IPS-NIHi11 (cell line): ENCODE measurements at places on chromosomes 1 and 21.
A peak's percentile ranks its signal among the peaks of the same experiment; 100 is the strongest.

DNA sequence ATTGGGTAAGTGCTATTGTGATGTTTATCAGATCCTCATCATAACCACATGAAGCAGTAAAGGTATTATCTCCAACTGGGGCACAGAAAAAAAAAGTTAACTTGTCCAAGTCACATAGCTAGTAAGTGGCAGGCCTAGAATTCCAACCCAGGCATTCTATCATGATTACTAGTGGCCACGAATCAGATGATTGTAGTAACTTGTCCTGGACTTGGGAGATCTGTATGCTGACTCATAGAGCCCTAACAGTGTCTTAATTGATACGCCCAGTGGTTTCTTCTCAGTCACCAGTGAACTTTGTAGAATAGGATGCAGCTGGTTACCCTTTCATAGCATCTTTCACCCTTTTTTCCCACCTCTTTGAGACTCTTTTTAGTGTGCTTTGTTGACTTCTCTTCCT, 91.1 kb upstream of the UBE2U start:
- no peak for DNase-seq

GRCh38 chr1:109980324-109981003, 4.1 kb upstream of the AHCYL1 start:
- DNase-seq = peak; percentile 57

DNA sequence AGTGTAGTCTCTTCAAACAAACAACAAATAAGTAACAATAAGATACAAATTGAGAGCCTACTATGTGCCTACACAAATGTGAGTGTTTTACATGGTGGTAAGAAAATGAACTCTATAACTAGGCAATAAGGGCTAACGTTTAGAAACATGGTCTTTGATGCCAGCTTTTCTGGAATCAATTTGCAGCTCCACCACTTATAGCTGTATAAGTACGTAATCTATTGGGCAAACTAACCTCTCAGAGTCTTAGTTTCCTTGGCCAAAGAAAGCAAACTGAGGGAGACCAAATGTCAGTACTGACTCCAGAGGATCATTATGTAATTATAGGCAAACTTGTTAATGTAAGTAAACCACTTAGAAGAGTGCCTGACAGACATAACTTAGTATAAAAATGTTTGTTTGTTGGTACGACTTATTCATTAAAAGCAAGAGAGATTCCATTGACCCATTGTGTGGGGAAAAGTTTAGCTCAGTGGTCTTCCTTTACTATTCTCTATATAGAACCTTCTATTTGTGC, 59.7 kb downstream of the LBR start:
- no peak for DNase-seq

- no peak for DNase-seq
Observed at GRCh38 chr1:70041317-70042045, 163.9 kb downstream of the LRRC40 start.

DNA sequence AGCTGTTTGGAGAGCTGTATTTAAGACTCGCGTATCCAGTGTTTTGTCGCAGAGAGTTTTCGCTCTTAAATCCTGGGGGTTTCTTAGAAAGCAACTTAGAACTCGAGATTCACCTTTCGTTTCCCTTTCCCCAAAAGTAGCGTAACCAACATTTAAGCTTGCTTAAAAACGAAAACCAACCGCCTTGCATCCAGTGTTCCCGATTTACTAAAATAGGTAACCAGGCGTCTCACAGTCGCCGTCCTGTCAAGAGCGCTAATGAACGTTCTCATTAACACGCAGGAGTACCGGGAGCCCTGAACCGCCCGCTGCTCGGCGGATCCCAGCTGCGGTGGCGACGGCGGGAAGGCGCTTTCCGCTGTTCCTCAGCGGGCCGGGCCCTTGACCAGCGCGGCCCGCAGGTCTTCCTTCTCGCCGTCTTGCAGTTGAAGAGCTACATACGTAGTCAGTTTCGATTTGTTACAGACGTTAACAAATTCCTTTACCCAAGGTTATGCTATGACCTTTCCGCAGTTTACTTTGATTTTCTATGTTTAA, 1.9 kb downstream of the OLIG1 start:
- peak; percentile 32 for DNase-seq

DNA sequence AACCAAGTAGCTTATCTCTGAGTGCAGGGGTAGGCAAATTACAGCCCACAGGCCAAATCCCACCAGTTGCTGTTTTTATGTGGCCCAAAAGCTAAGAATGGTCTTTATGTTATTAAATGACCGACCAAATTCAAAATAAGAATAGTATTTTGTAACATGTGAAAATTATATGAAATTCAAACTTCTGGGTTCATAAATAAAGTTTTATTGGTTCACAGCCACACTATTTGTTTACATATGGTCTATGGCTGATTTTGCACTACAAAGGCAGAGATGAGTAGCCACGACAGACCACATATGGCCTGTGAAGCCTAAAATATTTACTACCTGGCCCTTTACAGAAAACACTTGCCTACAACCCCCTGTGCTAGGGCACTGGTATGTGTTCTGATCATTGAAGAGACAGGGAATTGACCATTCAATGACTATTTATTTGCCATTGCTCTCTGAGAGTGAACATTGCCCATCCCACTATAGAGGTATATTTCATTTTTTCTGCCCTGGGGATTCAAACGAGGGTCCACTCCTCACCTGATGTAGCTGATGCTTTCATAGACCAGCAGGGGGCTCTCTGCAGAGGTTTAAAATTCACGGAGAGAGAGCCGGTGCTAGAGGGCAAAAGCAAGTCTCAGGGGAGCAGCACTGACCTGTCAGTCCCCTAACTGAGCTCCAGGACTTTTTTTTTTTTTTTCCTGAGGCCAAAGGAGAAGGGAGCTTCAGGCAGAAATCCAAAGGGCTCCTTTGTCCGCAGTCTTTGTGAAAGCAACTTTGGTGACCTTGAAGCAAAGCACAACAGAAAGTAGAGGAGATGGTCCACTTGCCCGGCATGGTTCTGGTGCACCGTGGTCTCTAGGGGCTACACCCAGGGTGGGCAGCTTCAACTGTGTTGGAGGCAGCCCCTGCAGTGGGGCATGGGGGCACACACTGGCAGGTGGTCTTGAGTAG, 7.3 kb upstream of the GNL2 start:
- DNase-seq = peak; percentile 82

GRCh38 chr1:154768456-154769125, 101.5 kb downstream of the KCNN3 start:
- DNase-seq = no peak

DNA sequence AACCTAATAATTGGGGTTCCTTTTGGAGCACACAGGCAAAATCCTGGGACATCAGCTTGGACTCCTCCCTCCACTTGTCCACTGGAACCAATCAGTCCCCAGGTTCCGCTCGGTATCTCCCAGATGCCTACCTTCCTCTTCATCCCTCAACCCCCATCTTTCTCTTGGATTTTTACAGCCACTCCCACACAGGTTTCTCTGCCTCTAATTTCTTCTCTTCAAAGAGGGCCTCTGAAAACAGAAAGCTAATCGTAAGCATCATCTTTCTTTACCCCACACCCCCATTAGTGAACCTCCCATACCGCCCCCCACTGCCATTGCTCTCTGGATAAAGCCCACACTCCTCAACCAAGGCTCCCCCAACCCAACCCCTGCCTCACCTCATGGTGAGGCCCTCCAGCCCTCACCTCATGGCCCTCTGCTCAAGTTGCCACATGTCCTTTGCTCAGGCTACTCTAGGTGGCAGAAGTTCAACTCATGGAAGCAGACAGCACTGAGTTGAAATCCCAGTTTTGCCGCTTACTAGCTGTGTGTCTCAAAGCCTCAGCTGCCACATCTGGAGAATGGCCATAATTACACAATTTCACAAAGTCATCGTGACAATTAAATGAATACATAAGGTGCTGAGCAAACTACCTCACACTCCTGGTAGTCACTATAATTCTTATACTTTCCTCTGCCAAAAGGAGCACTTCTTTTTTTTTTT, 18.1 kb upstream of the WASF2 start:
- peak; percentile 57 for DNase-seq

DNA sequence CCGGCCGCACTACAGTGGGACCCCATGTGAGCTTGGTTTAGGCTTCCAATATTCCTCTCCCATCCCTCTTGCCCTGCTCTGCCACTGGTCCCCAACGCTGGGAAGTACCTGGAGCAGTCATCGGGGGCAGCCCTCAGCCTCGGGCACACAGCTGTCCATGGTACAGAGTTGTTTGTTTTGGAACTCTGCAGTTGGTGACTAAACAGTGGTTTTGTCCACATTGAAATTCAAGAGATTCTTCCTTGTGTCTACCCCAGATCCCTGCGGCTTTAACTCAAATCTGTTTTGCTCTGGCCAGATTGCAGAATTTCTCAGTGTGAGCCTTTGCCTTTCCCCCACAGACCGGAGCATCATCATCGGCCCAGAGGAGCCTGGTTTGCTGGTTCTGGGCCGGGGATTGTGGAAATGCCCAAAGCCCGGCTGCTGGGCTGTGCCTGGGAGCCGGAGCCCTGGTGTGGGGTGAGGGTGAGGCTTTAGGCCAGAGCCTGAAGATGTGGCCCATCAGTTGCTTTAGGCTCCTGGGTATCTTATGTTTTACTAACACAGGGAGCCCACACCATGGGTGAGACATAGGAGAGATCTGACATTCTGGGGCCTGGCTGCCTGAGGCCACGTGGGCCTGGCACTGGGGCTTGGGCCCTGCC, 93.2 kb downstream of the ARHGEF10L start:
- DNase-seq = no peak

- DNase-seq = no peak
Observed at GRCh38 chr1:82317671-82318070, 516.9 kb downstream of the ADGRL2 start.

- peak; percentile 26 for DNase-seq
Observed at GRCh38 chr1:43366601-43367025, 1.2 kb downstream of the ELOVL1 start.

DNA sequence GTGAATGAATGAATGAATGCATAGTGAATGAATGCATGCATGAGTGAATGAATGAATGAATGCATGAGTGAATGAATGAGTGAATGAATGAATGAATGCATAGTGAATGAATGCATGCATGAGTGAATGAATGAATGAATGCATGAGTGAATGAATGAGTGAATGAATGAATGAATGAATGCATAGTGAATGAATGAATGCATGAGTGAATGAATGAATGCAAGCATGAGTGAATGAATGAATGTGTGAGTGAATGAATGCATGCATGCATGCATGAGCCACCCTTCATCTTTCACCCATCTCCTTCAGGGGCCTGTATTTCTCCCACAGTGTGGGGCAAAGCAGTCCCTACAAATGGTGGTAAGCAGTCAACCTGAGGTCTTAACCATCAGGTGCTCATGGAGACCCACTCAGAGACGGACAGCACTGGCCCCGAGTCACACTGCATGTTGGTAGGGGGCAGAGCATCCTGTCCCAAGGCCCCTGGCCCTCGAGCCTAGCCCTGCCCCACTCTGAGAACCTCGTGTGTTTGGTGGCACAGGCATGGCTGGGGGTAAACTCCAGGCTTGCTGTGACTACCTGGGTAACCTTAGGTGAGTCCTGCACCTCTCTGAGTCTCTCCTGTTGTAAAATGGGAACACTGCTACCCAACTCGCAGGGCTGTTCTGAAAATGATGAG, 28.0 kb upstream of the PAX7 start:
- DNase-seq = no peak

DNA sequence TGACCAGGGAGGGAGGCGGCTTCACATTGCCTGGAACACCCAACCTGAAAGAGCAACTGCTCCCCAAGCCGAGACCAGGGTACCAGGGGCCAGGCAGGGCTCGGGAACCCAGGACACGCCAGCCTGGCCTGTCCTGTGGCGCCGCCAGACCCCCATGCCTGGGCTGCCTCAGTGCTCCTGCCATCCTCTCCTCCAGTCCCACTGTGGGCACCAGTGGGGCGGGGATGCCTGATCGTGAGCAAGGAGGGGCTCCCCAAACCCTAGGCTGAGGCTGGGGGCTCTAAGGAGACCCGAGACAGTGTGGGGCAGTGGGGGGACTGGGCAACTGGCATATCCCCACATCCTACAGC, 45.1 kb downstream of the WNT9A start:
- DNase-seq = no peak

DNA sequence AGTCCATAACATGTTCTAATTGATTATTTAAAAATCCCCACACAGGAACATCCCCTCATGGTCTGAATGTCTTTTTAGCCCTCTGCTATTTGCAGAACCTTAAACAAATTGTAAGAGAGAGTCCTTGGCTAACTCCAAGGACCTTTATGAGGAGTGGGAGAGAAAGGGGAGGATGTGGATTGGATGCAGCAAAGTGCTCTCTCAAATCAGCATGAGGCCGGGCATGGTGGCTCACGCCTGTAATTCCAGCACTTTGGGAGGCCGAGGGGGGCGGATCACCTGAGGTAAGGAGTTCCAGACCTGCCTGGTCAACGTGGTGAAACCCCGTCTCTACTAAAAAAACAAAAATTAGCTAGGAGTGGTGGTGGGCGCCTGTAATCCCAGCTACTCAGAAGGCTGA, 154.8 kb downstream of the TGFB2 start:
- DNase-seq = no peak

DNA sequence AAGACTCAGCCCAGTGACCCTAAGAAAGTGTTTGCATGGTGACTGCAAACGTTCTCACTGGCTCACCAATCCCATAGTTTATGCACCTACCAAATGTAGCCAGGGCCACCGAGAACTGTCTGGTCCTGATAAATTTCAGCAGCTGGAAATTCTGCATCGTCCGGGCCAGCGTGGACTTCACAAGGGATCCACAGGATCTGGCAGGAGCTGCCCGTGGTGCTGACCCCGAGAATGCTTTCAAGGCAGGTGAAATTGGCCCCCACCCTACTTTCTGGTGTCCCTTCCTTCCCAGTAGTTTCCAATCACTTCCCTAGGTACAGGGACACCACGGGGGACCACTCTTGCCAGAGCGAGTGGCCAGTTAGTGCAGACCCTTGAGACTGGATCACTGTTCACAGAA, 26.2 kb downstream of the UBASH3A start:
- peak; percentile 70 for DNase-seq

DNA sequence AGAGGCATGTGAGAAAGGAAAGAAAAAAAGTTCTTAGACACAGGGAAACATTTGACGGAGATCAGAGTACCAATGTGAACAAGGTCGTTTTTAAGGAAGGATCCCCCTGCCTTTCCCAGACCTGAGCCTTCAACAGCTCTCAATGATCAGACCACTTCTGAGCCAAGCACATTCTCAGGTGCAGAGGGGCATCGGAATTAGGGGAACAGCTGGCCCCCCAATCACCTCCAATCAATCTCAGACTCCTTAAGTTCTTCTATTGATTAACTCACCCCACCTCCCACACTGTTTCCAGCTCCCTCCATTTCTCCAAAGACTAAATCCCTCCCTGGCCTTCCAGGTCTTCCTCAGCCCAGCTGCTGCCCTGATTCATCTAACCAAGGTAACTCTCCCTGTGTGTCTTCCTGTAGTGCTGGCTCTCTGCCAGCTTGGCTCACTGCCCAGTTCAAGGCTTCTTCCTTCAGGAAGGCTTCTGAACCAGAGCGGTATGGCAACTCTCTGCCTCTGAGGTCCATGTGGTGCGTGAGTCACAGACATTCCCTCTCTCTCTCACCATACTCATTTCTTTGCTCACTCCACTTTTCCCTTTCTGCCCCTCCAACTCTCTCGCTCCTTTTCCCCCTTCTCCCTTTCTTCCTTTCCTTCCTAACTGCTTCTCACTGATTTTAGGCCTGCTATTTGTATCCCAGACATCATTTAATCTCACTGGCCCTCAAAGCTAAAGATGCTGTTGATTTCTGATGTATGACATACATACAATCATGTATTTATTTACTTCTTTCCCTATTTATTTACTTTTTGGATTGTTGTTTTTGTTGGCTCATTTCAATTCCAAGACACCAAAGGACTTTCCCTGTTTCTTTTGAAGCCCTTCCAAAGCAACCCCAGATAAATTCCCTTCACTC, 18.1 kb downstream of the CFAP45 start:
- DNase-seq = no peak

- peak; percentile 39 for DNase-seq
Observed at GRCh38 chr1:52127181-52128180, 14.4 kb upstream of the ZFYVE9 start.
